ENCODE measurements at places on chromosomes 7 and 10.

DNA sequence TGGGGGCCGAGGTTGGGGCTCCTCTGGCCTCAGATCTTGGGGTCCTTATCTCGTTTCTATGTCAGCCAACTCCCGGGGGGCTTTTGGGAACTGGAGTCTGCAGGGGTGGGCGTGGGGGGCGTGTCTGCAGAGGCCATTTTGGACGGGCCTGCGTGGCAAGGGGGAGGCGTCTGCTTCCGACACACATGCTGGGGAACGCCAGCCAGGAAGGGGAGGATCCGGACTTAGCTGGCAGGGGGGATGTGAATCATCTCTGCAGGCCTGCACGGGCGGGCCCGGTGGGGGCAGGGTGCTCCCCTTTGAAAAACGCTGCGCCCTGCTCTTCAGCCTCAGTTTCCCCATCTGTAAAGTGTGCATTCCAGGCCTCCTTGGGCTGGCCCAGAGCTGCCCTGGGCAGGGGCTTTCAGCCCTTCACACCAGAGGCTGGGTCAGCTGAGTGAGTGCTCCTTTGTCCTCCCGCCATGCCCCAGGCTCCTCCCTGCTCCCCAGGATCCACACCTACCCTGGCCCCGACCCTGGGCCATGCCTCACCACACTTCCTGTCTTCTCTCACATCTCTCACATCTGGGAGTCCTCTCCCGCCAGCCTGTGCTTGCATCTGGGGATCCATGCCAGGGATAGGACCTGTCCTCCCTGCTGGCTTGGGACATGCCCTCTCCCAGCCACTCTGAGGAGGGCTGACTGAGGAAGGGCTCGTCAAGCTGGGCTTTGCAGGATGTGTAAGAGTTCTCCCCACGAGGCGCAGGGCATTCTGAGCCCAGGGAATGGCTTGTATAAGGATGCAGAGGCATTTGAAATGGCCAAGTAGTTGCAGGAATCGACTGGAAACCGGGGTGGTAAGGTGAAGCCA is 172.6 kb upstream of the TNRC18 start:
- DNase-seq: no peak
- H3K27ac ChIP-seq: no peak overlapping the region
- H3K4me3 ChIP-seq: no peak overlapping the region
- no peaks in the 10 kb centered on the region for H3K27me3 ChIP-seq

DNA sequence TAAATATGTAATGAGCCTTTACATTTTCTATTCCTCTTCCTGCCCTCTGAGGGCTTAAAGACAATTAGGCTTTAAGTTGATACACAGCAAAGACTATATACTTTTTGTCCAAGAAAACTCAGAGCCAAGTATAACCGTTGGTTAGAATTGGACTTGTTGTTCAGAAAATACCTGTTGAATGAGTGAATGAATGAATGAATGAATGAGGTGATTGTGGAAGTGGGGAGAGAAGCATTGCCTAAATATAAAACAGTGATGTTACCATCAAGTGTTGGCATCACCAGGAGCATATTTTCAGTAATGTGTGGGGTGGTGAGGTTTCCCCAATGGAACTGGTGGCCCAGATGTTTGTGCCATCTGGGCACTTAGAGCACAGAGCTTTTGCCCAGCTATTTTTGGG is 106.9 kb downstream of the AOAH start:
- peaks cover 2% of the 10 kb centered on the region for H3K4me1 ChIP-seq
- no peak overlapping the region for H3K27ac ChIP-seq
- H3K4me3 ChIP-seq: no peak overlapping the region
- DNase-seq: no peak
- H3K36me3 ChIP-seq: no peaks in the 10 kb centered on the region

- DNase-seq: no peak
- no peaks in the 10 kb centered on the region for H3K4me1 ChIP-seq
- H3K36me3 ChIP-seq: no peaks in the 10 kb centered on the region
- H3K4me3 ChIP-seq: no peak overlapping the region
These were observed 485.5 kb downstream of the LRMDA start for GRCh38 chr10:75916906-75917305.

DNA sequence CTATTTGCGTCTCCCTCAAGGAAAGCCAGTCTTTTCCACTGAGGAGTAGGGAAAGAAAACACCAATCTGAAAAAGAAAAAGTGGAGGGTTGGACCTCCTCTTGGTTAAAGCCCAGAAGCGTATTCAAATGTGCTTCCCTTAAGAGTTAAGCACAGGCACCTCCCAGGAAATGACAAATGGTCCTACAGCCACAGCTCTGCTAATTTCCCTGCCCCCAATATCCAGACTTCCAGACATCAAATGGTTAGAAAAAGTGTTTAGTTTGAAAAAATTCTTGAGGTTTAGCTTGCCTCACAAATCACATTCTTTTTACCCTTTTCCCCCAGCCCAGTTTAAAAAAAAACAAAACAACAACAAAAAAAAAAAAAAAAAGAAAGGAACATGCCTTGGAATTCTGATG is 19.0 kb upstream of the COL1A2 start:
- no peak overlapping the region for H3K4me3 ChIP-seq
- no peak for DNase-seq
- H3K27me3 ChIP-seq: no peaks in the 10 kb centered on the region
- H3K36me3 ChIP-seq: no peaks in the 10 kb centered on the region

DNA sequence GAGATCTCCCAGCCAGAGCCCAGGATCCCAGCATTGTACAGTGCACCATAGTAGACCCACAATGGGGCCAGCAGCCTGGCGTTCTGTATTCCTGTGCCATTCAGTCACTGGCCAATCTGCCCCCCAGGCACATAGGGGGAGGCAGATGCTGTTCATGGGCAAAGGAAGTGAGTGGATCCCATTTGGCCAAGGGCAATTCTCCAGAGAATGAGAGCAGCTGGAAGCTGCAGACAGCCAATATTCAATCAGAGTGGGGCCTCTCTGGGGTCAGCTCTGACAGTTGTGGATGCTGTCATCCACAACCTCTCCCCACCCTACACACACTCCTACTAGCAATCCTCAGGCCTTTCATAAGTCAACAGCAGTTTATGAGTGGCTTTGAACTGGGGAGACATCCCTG is 17.5 kb downstream of the STEAP1B start:
- no peak overlapping the region for H3K27ac ChIP-seq
- no peaks in the 10 kb centered on the region for H3K36me3 ChIP-seq
- H3K4me3 ChIP-seq: no peak overlapping the region
- DNase-seq: no peak
